HCEC 1CT (cell line): ENCODE measurements at places on chromosomes 6 and 20.

DNA sequence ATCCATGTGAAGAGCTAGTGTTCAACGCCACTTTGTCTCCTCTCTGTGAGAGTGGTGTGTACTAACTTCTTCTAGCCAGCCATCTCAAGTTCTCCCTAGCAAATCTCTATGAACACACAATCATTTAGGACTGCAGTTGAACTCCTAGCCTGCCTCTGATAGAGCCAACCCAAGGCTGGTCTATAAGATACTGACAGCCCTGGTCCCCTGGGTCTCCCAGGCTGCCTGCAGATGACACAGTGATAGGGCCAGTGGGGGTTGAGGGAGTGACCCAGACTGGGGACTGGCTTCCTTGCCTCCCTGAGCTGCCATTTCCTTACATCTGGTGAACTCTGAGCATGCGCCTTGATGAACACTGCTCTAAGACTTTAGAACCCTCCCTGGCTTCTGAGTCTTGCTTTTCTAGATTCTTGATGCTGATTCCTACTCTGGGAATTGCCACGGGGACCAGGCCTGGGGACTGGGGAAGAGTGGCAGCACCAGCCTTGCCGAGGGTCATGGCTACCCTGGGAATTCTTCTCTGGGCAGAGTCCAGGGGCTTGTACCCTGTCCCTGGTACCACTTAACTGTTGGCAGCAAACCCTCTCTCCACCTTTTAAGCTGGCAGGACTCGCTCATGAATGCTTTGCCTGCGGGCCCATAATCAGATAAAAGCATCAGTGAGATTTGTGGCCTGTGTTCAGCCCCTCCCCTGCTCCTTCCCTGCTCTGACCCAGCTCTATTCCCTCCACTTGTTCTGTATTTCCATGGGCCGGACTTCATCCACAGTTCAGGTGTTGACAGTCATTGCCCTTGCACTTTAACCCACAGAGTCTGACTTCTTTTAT, 130.8 kb upstream of the CHD6 start:
- DNase-seq = no peak

GRCh38 chr6:126886106-126886505, 232.4 kb upstream of the RSPO3 start:
- DNase-seq = peak; percentile 3

DNA sequence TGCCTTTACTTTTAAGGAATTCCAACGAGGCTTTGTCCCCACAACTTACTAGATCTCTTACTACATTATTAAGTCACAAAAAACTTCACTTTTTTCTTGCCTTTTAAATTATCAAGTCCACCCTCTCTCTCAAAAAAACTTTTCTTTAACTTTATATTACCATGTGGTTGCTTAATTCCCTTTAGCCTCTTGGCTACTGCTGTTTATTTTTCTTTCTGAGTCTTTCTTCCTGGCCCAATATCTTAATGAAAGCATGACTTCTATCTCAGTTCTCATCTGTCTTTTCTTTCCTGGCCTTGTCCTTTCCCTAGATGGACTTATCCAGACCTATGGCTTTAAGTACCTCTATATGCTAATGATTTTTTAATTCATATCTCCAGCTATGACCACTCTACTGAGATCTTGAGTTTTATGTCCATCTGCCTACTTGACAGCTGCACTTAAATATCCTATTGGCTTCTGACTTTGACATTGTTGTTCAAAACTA, 710.5 kb downstream of the RFPL4B start:
- no peak for DNase-seq

DNA sequence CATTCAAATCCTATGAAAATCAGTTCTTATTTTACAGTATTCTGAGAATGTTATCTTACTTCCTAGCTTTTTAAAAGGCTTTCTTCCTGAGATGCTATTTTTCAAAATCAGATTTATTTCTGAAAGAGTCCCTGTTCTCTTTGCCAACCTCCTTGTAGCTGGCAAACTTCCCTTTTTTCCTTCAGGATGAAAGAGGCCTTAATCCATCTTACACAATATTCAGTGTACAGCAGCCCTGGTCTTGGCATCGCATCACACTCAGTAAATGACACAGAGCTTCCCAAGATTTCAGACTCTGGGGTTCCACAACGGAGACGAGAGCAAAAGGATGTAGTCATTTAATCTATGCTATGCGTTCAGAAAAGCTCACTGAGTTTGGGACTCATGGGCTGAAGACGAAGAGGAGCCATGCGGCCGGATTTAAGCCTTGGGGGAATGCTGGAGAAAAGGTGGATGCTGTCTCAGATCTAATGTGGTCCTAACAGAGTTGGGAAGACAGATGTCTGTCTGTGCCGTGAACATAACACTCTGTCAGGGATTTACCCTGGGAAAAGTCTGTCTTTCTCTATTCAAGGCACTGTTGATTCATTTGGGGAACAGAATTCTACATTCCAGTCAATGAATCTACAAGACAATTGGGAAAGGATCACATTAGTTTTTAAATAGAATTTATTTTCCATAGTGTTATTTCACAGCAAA, 616.4 kb upstream of the AGPAT4 start:
- no peak for DNase-seq

DNA sequence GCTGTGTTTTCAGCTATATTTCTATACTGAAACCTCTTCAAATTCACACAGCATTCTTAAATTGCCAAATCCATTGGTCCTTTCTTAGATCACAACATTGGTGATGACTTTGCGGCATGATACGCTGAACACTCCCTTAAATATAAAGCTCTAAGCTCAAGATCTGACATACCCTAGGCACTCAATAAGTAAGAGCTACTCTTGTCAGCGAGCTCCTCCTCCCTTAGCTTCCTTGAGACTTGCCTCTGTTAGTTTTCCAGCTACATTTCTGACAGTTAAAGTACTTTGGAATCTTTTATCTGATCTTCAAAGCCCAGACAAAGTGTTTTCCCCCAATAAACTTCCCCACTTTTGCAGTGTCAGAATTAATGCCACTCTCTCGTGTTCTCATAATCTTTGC, 117.0 kb downstream of the HIVEP2 start:
- no peak for DNase-seq

DNA sequence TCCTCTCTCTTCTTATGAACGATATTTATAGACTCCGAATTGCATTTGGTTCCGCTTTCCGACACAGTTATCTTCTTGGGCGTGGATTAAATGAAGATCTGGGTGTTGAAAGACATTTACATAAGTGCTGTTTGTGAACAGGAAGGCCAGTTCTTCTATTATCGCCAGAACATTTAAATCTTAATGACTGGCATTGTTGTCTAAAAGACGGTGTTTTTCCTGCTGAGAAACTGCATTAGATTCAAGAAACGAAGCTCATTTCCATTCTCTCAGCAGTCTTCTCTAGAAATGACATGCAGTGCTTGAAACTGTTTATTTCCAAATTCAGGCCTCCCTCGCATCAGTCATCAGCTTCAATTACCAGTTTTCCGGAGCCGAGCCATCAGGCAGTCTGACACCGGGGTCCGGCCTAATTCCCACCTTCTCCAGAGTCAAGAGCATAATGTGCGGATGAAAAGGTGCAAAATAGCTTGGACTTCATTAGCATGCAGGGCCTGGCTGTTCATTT, 16.0 kb downstream of the LINC00237 start:
- no peak for DNase-seq

DNA sequence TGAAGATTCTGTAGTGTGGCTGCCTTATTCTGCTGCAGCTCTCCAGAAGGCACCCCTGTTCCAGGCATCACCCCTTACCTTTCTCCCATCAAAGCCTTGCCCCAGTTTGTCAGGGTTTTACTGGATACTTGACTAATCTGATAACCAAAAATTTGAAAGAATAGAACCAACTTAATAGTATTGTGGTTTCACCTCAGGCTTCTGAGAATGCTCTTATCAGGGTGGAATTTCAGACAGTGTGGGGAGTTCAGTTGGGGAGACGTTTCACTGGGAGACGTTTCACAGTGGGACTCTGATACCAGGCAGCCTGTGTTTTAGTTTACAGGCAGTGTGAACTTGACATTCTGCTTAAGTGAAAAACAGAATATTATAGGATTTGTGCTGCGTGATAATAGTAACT, 50.5 kb downstream of the SCAND1 start:
- DNase-seq = no peak

- DNase-seq = no peak
These were observed 233.4 kb downstream of the CD109 start for GRCh38 chr6:73929405-73929804.

- DNase-seq = no peak
These were observed at the start of gene SLC17A4 for GRCh38 chr6:25754535-25754934. Gene SLC17A4, plus strand, starts transcription at chr6:25754742. Its CDS starts 7,221 bp downstream, at chr6:25761963.

DNA sequence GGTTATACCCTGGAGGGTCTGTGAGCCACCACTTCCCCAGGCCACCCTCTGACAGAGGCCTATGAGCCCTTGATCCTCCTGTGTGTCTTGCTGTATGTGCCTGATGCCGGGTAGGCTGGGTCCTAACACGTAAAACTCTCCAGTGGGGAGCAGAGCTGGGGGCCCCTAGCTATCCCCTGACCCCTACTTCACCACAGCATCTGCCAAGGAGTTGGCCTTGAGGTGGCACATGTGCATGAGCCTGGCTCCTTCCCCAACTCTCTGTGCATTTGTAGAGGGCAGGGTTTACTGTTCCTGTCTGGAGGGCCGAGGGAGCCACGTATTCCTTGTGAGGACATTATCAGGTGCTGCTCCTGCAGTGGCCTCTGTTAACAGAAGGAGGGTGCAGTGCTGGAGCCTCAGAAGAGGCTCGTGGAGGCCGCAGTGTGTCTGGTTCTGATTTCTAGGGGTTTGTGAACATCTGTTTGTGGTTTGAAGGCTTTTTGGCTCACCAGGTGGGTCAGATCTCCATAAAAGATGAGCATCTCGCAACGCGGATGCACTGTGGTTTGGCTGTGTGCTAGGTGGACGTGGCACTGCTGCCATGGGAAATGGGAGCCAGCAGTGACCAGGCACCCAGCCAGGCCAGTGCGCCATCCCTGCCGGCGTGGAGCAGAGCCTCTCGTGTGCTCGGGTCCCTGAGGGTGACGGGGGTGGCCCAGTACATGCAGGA, 152.1 kb downstream of the DTNBP1 start:
- no peak for DNase-seq

GRCh38 chr20:2907519-2907918, 34.2 kb downstream of the PTPRA start:
- DNase-seq = no peak

DNA sequence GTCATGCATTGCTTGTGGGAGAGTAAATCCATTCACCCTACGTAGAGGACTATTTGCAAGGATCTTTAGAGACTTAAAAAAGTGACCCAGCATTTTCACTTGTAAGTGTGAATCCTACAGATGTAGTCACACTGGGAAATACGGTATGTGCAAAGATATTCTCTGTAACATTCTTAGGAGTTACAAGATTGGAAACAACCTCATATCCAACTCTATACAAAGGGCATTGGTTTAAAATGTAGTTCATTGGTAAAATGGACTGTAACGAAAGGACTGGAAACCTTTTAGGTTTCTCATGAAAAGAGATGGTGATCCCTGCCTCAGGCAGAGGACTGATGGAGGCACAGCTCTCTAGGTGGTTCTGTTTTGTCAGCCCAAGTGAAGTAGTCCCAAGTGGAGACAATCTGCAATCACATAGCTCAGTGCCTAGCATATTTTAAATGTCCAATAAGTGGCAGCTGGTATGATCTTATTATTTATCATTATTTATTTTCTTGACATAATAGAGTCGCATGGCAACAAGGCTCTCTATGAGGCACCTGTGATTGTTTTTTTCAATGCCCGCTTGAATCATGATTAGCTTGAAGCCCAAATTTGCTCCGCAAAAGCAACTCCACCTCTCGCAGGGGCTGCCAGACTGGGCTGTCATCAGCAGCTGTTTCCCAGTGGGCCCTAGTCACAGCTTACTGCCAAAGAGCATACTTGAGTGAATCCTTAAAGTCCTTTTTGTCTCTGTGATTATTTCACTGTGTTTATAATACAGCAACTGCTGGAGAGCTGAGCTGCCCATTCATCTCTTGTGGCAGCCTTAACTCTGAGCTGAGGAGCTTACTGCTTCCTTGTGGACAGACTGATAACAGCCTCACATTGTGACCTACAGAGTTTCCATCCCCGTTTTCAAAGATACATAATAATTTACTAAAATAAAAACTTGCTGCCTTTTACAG, 19.8 kb upstream of the ENPP1 start:
- DNase-seq = peak; percentile 34

GRCh38 chr6:121932076-121932991, 467.1 kb upstream of the HSF2 start:
- DNase-seq = peak; percentile 97

DNA sequence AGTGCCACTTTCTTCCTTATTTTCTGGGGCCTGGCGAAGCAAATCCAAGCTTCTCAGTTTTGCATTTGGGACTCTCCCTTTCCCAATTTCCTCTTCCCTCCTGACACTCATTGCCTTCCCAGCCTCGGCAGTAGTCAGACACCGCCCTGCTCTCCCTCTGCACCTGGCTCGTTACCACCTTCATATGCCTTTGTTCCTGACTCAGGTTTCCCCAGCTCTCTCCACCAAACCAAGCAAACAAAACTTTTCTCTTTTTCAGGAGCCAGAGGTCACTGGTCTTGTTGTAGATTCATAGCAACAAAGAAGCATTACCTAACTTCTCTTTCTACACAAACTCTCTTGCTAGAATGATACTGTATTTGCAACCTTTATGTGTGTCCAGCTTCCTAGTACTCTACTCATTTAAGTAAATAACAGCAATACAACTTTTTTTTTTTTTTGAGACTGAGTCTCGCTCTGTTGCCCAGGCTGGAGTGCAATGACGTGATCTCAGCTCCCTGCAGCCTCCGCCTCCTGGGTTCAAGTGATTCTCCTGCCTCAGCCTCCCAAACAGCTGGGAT, 9.0 kb upstream of the ZC3H12D start:
- DNase-seq = no peak

- DNase-seq = no peak
These were observed 96.0 kb downstream of the SOBP start for GRCh38 chr6:107585815-107586435.

GRCh38 chr6:22590423-22590822, 21.1 kb downstream of the HDGFL1 start:
- DNase-seq = no peak

- DNase-seq = no peak
These were observed 13.7 kb downstream of the ACOT13 start for GRCh38 chr6:24680582-24680981.

- no peak for DNase-seq
These were observed 260.2 kb downstream of the KIF16B start for GRCh38 chr20:16312998-16313397.

- peak; percentile 0 for DNase-seq
These were observed 529.0 kb downstream of the TBC1D32 start for GRCh38 chr6:120805276-120805675.

- no peak for DNase-seq
These were observed 116.5 kb downstream of the DST start for GRCh38 chr6:56525974-56526789.

GRCh38 chr6:18187701-18188100, 32.5 kb downstream of the KDM1B start:
- no peak for DNase-seq

- DNase-seq = no peak
These were observed 37.1 kb downstream of the IGF2R start for GRCh38 chr6:160005861-160006540.

DNA sequence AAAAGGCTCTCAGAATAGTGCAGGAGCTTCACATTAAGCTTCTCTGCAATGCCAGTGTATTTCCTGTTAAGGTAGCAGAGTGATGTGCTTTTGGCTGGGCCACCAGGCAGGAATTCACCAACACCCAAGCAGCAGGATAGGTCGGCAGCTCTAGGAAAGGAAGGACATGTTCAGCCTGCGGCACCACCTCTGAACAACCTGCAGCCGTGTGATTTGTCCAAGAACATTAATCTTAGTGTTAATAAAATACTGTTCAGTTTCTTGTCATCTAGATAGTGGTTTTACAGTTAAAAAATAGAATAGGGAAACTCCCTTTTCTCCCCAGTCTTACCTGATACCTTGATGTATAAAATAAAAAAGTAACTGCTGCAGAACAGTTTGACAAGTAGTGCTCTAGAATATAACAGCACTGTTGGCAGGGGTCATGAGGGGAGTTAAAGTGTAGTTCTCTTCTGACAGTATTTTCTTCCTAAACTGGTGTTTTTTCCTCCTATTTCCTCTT, 18.8 kb downstream of the ZNF292 start:
- no peak for DNase-seq
